AG04449 (cell line): ENCODE measurements at places on chromosomes 1 and 21.

GRCh38 chr1:211126622-211127021 is 7.3 kb downstream of the KCNH1 start:
- DNase-seq = no peak

GRCh38 chr1:63835128-63835527 is 61.3 kb downstream of the ROR1 start:
- DNase-seq = no peak

GRCh38 chr1:202708456-202709275 is 1.6 kb downstream of the SYT2 start:
- no peak for DNase-seq

GRCh38 chr1:227390525-227390924 is 72.2 kb upstream of the CDC42BPA start:
- DNase-seq = no peak

- peak; percentile 17 for DNase-seq
Measured at GRCh38 chr1:45569962-45570581, 13.8 kb upstream of the NASP start.

- DNase-seq = no peak
Measured at GRCh38 chr1:2817784-2818564, 16.5 kb upstream of the TTC34 start.

DNA sequence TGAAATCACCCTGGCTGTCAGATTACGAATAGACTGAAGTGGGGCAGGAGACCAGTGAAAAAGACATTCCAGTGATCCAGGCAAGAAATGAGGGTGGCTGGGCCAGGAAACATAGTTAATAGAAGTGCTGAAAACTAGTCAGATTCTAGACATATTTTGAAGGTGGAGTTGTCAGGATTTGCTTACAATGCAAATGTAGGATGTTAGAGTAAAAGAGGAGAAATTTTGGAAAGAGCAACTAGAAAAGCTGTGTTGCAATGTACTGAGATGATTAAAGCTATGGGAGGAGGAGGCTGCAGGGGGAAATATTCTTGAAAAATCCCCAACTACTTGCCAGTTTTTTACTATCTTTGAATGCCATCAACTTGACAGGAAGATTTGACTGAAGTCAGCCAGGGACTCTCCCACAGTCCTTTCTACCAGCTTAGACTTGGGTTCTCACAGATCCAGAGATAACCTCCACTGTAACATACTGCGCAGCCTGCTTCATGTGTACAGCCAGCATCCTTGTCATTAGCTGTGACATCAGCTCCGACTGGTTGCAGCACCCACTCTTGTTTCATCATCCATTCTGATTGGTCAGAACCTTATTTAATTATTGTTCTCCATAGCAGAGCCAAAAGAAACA is 109.7 kb downstream of the TSEN15 start:
- DNase-seq = peak; percentile 54

DNA sequence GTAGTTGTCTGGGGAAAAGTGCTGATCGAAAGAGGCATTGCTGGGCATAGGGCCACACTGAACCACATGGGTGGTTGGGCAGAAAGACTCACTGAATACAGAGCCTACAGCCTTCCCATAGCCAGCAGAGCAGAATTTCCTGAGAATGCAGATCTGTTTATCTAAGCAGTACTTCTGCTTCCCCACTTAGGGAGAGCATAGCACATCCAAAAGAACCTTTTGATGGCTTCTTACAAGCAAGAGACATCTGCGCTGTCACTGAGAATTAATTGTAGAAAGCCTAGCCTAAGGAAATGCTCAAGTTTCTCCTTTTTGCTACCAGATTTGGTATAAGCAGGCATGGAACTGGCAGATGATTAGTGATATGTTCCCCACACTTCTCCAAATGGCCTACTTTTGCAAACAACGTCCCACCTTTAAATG is 13.0 kb upstream of the KLHDC8A start:
- DNase-seq = no peak

- DNase-seq = no peak
Measured at GRCh38 chr1:159942632-159943277, 2.7 kb downstream of the IGSF9 start.

DNA sequence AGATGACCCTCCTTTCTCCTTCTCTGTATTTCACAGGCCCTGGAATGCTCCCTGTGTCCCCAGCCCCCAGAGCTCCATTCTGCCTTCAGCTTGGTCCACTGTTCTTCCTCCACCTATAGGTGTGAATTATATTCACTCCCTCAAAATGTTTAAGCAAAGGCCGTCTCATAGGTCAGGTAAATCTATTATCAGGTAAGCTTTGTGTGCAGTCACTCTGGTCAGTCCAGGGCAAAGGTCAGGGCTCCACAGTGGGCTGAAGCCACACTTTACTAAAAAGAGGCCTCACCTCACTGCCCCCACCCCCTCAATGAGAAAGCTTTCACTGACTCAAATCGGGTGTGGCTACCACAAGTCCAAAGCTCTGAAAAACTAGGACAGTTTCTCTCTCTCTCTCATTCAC is 65.9 kb downstream of the DNTTIP2 start:
- no peak for DNase-seq

DNA sequence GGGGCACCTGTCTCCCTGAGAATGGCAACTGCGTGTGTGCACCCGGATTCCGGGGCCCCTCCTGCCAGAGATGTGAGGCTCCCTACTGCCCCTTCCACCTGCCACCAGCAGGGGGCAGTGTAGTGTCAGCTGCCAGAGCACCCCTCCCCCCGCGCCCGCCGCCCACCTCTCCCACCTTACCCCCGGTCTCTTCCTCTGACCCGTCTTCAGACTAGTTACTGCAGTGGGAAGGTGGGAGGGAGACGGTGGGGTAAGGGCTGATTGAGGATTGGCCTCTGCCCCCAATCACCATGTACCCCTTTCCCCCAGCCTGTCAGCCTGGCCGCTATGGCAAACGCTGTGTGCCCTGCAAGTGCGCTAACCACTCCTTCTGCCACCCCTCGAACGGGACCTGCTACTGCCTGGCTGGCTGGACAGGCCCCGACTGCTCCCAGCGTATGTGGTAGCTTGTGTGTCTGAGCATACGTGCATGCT is 10.1 kb upstream of the LRRC71 start:
- DNase-seq = no peak

DNA sequence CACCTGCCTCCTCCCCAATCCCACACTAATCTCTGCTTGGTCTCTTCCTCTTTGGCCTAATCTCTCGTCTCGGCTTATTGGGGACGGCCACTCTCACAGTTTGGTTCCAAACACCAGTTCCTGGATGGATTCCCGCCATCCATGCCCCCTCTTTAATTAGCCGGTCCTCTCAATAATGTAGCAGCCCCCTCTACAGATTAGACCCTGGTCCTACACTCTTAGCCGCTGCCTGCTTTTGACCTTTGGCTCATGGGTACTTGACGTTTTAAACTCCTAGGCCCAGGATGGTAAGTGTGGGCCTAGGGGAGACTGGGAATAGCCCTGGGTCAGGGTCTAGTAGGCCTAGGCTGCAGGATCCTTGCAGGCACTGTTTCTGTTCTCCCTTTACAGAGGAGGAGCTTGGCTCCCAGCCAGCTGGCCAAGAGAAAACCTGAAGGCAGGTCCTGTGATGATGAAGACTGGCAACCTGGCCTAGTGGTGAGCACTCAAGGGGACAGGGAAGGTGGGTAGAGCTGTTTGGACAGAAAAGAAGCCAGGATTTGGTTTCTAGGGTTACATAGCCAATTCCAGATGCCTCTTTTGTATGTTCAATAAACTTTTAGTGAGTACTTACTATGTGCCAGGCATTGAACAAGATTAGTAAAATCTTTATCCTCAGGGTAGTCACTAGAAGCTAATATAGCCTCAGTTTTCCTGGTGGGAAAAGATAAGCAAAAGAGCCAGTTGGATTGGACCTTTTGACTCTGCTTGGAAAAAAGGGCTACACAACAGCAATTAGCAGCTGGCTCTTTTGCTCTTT is 758 bp downstream of the RAD54L start:
- DNase-seq = no peak

DNA sequence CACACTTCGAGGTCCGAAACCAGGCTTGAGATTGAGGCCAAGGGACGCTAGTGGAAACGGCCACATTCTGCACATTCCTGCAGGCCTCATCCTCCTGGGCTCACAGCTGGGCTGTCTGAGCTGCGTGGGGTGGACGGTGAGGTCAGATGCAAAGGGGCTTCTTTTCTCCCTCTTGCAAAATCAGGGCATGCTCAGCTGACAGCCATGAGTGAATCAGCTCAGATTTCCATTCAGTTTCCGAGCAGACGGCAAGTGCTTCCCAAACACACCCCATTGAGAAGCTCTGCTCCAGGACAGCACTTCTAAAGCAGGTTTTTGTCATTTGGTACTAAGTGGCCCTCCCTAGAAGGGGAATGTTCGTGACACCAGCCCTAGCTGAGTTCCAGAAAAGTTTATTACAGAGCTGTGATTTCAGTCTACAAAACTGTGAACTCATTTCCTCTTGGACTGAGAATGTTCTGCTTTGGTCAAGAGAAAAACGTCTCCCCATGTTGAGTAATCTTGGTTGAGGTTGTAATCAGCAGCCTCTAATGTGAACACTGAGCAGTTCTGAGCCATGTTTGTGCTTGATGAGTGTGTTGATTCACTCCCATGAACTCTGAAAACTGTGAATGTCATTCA is 10.0 kb downstream of the PDPN start:
- DNase-seq = no peak

- DNase-seq = peak; percentile 2
Measured at GRCh38 chr1:105608713-105609112, 1447.8 kb upstream of the PRMT6 start.

DNA sequence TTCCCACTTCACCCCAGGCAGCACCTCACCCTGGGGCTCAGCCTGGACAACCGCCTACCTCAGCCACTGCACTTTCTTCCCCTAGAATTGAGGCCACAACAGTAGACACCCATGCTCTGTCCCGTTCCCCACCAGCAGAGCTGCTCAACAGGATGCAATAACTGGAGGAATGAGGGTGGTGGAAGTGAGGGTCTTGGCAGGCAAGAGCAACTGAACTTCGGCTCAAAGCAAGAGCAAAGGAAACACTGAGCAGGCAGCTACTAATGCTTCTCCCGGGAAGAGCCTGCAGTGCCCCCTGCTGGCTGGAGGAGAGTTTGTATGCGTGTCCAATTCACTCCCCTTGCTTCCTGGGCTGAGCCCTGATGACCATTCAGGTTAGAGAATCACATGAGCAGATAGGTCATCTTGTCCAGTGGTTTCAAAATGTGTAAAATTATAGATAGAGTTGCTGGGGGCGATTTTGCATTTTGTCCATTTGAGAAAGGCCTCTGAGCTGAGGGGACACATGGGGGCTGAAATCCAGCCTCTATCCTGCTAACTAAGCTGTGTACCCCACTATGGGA is 13.9 kb downstream of the NT5C1A start:
- DNase-seq = no peak

DNA sequence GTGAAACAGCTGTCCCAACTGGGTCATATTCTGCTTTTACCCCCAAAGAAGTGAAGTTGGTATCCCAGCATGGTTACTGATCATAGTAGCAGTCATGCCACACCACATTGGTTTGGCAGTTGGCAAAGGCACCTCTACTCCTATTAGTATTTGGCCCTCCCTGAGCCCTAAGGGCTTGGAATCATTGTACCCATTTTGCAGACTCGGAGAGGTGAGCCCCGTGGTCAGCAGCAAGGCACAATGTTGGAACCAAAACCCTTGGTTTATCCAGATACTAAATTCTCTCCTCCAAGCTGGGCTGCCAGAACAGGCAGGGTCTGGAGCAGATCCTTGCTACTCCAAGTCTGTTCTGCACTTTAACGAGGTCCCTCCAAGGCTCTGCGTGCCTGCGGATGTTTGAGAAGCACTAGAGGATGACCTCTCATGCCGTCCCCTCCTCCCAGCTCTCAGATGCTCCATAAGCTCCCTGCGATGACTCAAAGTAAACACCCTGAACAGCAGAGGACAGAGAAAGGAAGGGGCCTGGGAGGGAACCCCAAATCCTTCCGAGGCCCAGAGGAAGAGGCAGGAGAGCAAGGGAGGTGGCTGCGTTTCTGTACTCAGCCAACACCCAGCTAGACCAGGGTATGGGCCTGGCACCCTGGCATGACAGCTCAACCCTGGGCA is 89.3 kb downstream of the PAX7 start:
- DNase-seq = no peak

DNA sequence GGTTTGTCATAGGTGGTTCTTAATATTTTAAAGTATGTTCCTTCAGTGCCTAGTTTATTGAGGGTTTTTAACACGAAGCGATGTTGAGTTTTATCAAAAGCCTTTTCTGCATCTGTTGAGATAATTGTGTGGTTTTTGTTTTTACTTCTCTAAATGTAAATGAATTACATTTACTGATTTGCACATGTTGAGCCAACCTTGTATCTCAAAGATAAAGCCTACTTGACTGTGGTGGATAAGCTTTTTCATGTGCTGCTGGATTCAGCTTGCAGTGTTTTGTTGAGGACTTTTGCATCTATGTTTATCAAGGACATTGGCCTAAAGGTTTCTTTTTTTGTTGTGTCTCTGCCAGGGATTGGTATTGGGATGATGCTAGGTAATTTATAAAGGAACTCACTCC is 142.5 kb downstream of the PRDM2 start:
- no peak for DNase-seq

- DNase-seq = no peak
Measured at GRCh38 chr1:59455206-59455605, 158.3 kb downstream of the FGGY start.

DNA sequence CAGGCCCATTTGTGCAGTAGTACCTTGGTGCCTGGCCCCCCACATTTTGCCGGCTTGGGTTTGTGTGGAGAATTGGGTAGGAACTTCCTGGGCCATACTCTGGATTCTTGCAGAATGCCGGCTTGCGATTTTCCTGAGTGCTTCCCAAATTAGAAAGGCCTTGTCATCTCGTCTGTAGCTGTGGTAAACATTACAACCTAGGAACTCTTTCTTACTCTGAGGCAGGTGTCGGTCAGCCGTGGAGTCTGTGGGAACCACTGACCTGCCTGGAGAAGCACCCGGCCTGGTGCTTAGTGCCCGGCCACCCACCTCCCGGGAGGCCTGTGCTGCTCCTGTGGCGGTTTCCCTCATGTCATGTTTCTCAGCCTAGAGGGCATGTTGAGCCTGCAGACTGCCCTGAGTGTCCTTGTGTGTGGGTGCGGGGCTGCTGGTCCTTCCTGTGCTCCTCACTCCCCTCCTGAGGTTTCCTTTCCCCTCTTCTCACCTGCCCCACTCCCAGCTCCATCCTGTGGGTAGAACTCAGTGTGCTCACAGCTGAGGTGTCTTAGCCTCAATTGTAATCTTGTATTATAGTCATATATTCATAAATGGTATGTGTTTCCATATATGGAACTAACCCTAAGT is 64.7 kb downstream of the S100B start:
- DNase-seq = no peak

GRCh38 chr1:154350383-154350782 is 25.1 kb downstream of the ATP8B2 start:
- no peak for DNase-seq

DNA sequence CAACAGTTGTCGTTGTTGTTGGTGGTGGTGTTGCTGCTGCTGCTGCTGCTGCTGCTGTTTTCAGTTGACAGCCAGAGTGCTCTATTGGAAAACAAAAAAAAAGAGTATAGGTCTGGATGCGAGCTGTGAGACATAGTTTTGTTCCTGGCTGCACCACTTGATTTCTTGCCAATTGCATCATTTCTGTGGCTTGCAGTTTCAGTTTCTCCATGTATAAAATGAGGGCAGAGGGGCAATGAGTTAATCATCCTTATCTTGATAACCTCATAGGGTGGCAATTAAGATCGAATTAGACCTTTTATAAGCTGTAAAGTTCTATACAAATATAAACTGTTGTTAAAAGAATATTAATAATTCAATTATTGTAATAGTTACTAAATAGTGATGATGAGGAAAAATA is 156.7 kb downstream of the DMRTA2 start:
- DNase-seq = no peak
